ENCODE measurements at places on chromosomes 7 and 10.

DNA sequence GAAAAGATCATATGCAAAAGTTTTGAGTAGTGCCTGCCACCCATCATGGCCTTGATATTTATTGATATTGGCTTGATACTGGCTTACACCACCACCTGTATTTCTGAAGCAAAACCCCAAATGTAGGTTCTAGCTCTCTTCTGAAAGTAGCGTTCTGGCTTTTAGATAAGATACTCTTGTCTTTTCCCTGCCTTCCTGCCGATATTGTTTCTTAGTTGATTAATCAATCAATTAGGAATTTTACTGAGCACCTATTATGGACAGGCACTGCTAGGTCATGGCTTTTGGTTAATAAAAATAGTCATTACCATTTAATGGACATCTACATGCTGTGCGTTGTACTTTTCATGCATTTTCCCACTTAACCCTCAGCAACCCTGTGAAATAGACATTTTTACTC lies 7.9 kb downstream of the SFRP5 start:
- no peak for DNase-seq

- DNase-seq, result no peak
These were observed 224.4 kb upstream of the GALNT17 start for GRCh38 chr7:70907259-70908247.

DNA sequence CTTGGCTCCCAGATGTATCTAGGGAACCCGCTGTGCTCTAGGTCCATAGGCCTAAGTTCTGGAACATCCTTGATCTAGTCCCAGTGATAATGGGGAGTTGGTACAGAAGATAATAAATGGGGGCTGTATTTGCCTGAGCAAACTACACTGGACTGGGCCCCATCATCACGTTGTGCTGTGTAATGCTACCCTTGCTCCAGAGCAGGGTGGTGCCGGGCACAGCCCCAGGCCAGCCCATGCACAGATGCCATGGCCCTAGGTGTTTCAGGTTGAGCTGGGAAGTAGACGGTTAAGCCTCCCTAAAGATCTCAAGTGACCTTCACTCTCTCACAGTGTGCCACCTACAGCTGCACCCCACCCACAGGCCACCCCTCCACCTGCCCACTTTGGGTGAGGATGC lies 53.2 kb downstream of the STRA8 start:
- no peak for DNase-seq

- DNase-seq, result no peak
These were observed 3.2 kb downstream of the TRIL start for GRCh38 chr7:28954946-28955345.

DNA sequence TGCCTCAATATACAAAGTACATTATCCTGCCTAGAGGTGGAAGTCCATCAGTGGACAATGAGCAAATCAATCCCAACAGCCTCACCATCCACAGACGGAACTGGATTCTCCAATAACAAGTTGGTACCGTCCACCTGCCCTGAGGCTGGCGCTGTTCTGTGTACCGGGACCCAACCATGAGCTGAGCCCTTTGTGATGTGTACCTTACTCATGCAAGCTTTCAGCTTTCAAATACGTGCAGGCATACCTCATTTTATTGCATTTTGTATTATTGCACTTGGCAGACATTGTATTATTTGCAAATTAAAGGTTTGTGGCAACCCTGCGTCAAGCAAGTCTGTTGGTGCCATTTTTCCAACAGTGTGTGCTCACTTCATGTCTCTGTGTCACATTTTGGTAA lies 476.0 kb upstream of the MKI67 start:
- no peak for DNase-seq

DNA sequence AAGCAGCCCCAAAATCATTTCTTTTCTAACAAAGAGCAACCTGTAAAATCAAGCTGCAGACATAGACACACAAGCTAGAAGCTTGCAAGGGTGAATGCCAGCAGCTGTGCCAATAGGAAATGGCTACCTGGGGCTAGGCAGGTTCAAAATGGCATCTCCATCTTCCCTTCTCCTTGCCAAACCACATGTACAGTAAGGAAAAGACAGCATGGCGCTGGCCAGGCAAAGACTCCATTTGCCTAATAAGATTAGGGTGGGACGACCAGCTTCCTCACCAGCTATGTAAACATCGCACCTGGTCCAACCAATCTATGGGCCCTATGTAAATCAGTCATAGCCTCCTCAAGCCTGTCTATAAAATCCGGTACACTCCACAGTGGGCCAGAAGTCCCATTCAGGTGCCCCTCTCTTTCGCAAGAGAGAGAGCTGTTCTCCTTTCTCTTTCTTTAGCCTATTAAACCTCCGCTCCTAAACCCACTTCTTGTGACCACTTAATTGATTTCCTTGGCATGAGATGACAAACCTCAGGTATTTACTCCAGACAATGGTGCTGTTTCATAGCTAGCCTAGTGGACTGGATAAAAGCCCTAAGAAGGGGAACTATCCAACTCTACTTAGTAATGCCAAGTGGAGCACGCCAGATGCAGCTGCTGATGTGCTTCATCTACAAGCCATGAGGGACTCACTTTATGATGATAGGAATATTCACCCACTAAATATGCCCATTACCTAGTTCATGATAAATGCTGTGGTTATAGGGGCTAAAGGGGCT lies 44.1 kb downstream of the HTR7 start:
- no peak for DNase-seq

DNA sequence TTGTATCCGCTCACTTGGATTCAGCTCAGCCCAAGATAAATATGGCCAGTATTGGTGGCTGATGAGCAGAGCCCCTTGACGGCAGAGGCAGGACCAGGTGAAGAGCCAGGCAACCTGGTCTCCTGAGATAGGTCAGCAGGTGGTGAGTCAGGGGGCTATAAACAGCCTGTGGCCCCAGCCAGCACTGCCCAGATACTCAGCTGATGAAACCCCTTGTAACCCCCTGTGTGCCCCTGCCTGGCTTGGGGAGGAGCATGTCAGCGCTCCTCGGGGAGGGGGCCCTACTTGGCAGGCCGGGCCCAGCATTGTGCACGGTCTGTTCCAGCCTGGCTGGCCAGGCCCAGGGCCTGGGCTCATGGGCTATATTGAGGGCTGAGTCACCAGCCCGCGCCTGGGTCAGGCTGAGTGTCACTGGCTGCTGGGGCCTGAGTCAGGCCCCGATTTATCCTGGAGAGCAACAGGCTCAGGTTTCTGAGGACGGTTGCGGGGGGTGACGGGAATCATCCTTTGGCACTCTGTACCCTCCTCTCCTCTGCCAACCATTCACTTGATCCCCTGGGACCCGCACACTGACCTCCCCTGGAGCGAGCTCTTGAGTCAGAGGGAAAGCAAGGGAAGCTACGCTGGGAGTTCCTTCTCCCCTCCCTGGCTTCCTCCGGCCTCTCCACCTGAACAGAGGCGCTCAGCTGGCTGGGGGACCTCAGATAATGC lies 2.8 kb upstream of the FLNC start:
- DNase-seq, result no peak

- no peak for DNase-seq
These were observed 339.7 kb downstream of the HGF start for GRCh38 chr7:81430150-81430549.

DNA sequence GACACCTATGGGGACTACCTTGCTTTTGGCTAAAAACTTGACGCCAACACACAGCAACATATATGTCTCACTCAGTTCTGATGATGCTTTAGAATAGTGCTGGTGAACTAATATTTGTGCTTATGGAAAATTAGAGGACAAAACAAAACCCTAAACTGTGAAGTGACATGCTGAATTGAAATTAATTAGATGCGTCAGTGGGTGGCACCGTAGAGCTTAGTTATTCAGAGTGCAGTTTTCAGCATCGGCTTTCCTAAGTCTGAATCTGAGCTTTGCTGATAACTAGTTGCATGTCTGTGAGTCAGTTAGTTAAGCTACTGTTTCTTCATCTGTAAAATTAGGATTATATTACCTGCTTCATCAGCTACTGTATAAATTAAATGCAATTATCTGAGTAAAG lies 245.0 kb upstream of the SORCS1 start:
- DNase-seq, result no peak

- no peak for DNase-seq
These were observed 158.8 kb downstream of the ADARB2 start for GRCh38 chr10:1578392-1579140.

- no peak for DNase-seq
These were observed 204.5 kb downstream of the LSM5 start for GRCh38 chr7:32285698-32286097.

- no peak for DNase-seq
These were observed 3.8 kb upstream of the STN1 start for GRCh38 chr10:103921750-103922195.

GRCh38 chr10:535952-536351 lies 153.5 kb downstream of the DIP2C start:
- DNase-seq, result no peak

DNA sequence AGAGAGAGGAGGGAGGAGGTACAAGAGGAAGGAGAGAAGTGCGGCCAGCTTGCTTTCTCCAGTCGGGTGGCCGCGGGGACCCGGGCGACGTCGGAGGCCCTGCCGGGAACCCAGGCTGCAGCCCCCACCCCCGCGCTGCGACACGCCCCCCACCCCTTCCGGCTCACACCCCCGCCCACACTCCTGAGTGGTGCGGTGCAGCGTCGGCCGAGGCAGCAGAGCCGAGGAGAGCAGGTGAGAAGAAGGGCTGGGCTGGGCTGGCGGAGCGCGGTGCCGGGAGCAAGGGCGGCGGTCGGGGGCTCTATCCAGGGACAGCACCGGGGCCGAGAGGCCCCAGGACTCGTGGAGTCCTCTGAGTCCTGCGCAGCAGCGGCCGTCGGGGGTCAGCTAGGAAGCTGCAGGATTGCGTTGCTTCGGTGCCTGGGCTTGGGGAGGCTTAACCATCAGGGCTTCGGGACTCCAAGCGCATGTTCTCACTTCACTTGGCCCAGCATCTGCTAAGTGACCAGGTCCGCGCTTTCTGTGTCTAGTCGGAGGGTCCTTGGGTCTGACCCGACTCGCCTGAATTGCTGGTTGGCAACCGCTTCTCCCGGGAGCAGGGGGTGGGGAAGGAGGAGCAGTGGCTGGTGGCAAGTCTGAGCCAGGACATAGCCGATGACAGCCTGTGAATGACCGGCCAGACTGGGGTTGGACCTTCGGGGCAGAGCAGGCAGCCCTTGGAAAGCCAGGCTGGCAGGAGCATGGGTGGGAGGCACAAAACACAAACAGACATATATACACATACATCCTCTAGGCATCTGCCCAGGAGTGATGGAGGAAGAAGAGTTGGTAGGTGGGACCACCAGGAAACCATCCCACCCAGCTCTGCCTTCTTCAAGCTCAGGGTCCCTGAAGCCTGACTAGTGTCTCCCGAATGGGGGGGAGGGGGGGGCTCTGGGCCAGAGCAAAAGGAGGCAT lies 683 bp downstream of the CHAT start:
- DNase-seq, result no peak
